HEK293T (cell line): ENCODE measurements at places on chromosomes 1 and 21.

DNA sequence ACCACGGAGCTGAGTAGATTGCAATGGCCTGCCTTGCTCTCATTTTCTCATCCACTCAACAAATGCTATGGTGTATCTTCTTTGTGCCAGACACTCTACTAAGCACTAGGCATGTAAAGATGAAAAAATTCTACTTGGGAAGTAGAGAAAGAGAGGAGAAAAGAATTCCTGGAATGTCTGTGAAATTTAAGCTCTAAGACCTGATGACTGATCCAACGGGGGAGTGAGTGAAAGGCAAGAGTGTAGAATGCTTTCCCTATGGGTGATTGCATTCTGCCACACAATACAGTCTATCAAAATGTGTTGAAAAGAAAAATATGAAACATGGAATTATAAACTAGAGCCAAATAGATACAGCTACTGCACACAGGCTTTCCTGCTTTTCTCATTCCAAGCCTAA is 82.3 kb downstream of the CYYR1 start:
- DNase-seq = no peak

- DNase-seq = no peak
Observed at GRCh38 chr1:170162459-170163246, 16.9 kb downstream of the NTMT2 start.

DNA sequence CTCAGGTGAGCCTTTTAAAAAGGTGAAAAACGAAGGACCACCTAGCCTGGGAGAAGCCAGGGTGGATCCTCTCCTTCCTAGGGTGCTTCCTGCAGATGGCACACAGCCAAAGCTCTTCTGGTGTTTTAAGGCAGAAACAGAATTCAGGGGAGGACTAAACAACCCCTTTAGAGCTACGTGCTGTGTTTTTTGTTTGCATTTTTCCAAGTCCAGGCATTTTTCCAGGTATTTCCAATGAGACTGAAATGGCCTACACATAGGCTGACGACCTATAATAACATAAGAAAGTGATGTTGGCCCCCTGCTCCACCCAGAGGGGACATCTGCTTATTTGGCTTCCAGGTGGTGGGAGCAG is 83.8 kb downstream of the CAPZB start:
- DNase-seq = no peak

DNA sequence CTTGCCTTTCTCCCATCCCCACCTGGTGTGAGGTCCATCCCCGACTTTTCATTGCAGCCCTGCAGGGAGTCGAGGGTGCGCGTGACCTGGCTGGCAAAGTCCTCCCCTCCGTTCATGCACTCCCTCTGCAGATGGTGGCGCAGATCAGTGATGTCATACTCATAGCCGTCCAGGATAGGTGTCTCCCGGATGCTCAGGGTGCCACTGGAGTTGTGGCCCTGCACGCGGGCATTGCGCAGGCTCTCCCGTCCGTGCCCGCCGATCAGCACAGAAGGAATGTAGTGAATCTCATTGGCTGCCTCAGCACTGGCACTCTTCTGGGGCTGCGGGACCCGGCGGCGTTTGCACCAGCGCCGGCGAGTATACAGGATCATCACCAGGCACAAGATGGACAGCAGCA is 132.1 kb downstream of the ASTN1 start:
- DNase-seq = no peak

DNA sequence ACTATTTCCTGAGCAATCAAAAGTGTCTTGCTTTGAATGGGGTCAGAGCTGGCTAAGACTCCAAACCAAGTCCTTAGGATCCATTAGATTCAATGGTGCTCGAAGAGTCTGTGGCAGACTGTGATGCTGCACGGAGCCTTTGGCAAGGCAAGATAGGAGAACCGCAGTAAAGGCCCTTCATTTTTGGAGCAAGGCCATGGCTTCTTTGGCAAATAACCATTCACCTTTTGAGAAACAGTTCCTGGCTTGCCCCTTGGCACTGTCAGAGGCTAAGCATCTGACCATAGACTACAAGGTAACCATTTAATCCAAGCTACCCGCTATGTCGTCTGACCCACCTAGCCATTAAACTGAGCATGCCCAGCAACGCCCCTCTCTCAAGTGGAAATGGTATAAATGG is 45.2 kb downstream of the EDN2 start:
- DNase-seq = no peak

DNA sequence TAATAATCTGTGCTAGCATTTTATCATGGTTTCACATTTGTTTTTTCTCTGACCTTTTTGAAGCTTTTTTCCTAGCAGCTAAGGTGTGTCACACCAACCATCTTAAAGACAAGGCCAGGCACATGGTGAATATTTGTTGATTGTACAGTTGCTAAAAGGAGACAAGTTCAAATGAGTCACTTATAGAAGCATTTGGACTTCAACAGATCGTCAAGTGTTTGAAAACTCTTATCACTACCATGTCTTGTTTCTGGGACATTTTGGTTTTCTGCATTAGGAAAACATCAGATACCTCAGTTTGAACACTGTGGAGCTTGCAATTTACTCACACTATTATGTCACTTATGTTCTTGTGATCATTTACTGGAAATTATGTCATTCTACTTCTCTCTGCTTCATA is 407.3 kb downstream of the USP25 start:
- DNase-seq = no peak

DNA sequence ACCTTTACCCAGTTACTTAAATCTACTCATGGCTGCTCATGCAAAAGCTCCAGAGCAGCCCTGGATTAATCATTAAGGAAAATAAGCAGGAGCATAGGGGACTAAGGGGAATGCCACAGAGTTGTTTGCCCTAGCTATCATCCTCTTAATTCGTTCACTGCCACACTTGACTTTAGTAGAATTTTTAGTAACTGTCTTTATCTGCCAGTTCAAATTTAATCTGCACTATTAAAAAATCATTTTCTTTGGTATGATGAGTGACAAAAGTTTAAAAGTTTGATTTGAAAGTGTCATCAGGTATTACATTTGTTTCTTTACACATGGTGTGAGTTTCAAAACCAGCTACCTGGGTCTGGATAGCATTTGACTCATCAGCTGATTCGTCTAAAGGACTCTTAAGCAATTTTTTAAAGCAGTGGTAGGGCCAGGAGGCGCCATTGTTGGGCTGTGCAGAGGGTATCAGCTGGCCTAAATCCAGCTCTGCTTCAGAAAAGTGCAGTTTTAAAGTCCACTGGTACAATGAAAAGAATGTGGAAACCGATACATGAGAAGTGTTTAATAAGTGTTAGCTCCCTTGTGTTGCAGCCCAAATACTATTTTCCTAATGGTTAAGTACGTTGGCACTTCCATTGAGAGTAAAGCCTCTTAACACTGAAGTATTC is 69.9 kb upstream of the DR1 start:
- DNase-seq = no peak

GRCh38 chr21:35674895-35675470 is 385.3 kb downstream of the SETD4 start:
- no peak for DNase-seq

DNA sequence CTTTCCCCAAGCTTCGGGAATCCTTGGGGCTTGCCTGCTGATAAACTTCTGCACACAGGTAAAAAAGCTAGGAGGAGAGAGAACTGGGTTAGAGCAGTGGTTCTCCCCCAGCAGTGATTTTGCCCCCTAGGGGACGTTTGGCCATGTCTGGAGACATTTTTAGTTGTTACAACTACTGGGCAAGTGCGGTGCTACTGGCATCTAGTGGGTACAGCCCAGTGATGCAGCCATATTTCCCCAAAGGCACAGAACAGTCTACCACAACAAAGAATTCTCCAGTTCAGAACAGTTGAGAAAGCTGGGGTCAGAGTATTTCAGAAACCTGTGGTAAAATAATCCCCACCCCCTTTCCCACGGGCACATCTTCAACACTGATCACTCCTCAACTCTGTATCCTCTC is 41.3 kb downstream of the LRRC71 start:
- no peak for DNase-seq

DNA sequence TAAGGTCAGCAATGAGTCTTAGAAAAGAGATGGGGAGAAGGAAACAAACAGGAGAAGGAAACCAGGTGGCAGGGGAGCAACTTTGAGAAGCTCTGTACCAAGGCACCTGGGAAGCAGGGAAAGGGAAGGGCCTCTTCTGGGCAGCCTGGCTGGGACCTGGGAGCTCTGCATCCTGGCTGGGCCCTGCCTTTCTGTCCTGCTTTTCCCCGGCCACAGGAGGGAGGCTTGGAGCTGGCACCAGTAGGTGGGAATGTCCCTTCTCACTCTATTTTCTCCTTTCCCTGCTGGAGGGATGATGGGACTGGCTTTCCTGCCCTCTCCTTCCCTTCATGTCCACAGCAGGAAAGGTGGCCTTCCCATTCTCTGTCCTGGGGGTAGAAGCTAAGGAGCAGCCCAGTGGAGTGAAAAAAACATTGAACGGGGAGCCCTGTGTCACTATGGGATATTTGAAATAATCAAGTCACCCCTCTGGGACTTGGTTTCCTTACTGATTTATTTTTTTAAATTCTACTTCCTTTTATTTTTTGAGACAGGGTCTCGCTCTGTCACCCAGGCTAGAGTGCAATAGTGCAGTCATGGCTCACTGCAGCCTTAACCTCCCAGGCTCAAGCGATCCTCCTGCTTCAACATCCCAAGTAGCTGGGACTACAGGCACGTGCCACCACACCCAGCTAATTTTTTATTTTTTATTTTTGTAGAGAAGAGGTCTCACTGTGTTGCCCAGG is 5.1 kb upstream of the NES start:
- no peak for DNase-seq

GRCh38 chr1:53074313-53075154 is 12.5 kb downstream of the PODN start:
- no peak for DNase-seq

DNA sequence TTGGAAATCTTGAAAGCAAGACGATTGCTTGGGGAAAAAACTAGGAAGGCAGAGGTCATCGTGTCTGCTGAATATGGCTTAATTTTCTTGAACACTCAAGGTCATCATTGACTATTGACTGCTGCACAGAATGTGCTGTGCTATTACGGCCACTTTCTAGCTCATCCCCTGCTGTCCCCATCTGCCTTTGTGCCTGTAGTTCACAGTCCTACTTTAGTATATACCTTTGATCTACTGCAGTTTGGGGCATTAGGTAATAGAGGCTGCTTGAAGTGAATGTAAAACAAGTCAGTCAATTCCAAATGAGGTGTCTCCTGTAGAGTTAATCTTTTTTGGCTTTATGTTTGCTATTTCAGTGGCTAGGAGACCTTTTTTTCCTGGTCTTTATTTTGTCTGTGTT is 8.3 kb downstream of the RAB4A start:
- no peak for DNase-seq
